Panc1 (cell line): ENCODE measurements at places on chromosomes 16 and 17. TPM values are rescaled to one million over a fixed set of nuclear protein-coding genes. Genes with fewer than 3 reads are reported as not detected.

GRCh38 chr17:60188759-60189158 lies 39.0 kb downstream of the CA4 start:
- DNase-seq = no peak

Gene SPAG5
- 152 TPM for total RNA-seq

GRCh38 chr16:51869176-51869575 lies 677.8 kb downstream of the TOX3 start:
- DNase-seq = no peak

Gene PYDC1
- total RNA-seq = not detected

GRCh38 chr16:47976636-47977210 lies 179.1 kb downstream of the ABCC12 start:
- DNase-seq = no peak

GRCh38 chr17:39751016-39751543 lies 13.3 kb downstream of the GRB7 start:
- no peak for DNase-seq

DNA sequence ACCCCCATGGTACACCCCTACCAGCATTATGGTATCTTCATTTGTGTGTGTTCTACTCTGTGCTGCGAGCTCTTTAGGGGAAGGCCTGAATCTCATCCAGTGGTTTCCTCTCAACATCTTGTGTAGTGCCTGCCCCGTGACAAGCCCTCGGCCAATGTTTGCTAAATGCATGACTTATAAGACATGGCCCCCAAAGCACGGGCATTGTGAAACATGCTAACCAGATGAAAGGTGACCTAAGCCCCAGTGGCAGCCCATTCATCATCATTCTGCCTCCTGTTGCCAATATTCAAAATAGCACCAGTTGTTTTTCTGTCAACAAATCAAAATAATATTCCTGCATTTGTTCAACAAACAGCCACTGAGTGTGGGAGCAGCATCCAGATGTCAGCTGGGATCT lies 108.8 kb upstream of the HSBP1 start:
- DNase-seq = no peak

Gene TBC1D3B
- total RNA-seq = 7.4 TPM

GRCh38 chr16:3074860-3075522 lies 9.6 kb downstream of the IL32 start:
- DNase-seq = no peak

Gene KRTAP4-11
- total RNA-seq = not detected

- DNase-seq = no peak
Measured at GRCh38 chr16:55835581-55835980, 2.7 kb upstream of the CES1 start.

Gene CCL16
- not detected for total RNA-seq

Gene TPSG1
- 4.6 TPM for total RNA-seq

GRCh38 chr17:59331929-59332748 lies 684 bp downstream of the YPEL2 start:
- DNase-seq = no peak

GRCh38 chr16:1870365-1871082 lies 1.4 kb downstream of the MEIOB start:
- peak; percentile 95 for DNase-seq

Gene GUCY2D
- total RNA-seq = not detected

Gene ZCCHC14
- 35.0 TPM for total RNA-seq

- no peak for DNase-seq
Measured at GRCh38 chr16:11692171-11692570, 23.9 kb downstream of the SNN start.

Gene DEXI
- 32.2 TPM for total RNA-seq
